KBM-7 (cell line): ENCODE measurements at places on chromosomes 13 and 19.

GRCh38 chr13:39768962-39769361 is 113.5 kb downstream of the COG6 start:
- DNase-seq, result no peak

- DNase-seq, result peak; percentile 10
Observed at GRCh38 chr13:67821606-67822005, 591.5 kb upstream of the PCDH9 start.

DNA sequence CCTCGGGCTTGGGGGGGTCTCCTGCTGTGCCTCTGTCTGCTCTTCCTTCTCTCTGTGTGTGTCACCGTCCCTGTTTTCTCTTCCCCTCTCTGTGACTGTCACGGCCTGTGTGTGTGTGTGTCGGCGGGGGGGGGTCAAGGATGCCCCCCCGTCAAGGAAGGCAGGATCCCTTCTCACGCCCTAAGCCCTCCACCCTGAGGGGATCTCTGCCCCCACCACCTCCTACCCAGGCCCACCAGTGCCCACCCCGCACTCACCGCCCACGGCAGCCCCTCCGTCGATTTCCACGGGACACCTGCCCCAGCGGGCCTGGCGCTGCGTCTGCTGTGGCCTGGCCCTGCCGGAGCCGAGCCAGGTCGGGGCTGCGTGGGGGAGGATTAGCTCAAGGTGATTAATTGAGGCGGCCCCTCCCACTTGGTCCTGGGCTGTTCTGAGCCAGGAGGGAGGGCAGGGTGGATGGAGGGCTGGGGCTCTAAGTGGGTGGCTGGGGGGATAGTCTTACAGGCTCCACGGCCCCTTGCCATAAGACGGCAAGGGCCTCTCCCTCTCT is at the start of gene RAX2:
Gene RAX2, minus strand, starts transcription at position 323 of the 550 bp plus-strand sequence. CDS start 486 bp downstream, outside the sequence.
- no peak for DNase-seq

- DNase-seq, result no peak
Observed at GRCh38 chr19:29387586-29387985, 138.2 kb upstream of the VSTM2B start.

GRCh38 chr19:12295191-12295590 is 508 bp upstream of the ZNF44 start:
- DNase-seq, result no peak
